AML-193 (cell line): ENCODE measurements at places on chromosomes 6 and 20.

GRCh38 chr6:95431637-95432228 is 145.6 kb upstream of the MANEA start:
- peak; percentile 44 for DNase-seq

- DNase-seq: peak; percentile 23
These were observed 82.2 kb upstream of the PAX1 start for GRCh38 chr20:21623074-21623780.

- DNase-seq: no peak
These were observed 34.9 kb upstream of the REV3L start for GRCh38 chr6:111517965-111518364.

- DNase-seq: no peak
These were observed 41.0 kb downstream of the WDR27 start for GRCh38 chr6:169660751-169661390.

- peak; percentile 74 for DNase-seq
These were observed 57.0 kb upstream of the CD93 start for GRCh38 chr20:23143098-23143497.

- DNase-seq: no peak
These were observed 243.7 kb upstream of the PDE10A start for GRCh38 chr6:165906736-165907135.

DNA sequence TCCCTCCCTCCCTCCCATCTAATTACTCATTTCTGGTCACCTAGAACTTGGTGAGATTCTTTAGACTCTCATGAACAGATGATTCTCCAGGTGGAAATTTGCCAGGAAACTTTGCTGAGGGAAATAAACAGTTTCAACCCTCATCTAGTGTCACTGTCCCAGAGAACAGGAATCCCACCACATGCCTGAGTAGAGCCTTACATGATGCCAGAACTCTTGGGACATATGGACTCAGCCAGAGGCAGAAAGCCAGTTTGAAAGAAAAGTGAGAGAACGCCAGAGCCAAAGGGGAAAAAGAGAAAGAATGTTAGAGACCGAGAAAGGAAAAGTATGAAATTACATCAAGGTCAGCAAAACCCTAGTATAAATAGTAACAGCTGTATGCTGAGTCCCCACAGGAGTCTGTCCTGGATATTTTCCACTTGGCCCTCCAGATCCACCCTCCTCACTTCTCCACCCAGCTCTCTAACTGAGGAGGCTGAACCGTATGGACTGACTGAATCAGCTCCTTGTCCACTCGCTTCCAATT is 127.5 kb upstream of the COL21A1 start:
- DNase-seq: no peak

GRCh38 chr20:14536738-14537137 is 199.3 kb upstream of the FLRT3 start:
- no peak for DNase-seq

DNA sequence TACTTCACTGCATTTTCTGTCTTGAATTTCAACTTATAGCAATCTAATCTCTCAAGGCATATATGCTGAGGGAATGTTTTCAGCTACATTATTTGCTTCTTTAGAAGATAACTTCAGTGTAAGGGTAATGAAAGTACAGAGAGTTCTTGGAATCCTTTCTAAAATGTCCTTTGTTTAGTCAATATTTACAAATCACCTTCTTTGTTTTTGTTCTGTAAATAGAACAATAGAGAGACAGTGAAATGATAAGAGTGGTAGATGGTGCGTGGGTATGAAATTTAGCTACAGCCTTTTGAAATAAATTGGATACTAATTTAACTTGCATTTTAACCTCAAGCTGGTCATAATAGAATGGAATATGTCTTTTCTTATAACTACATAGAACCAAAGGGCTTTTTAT is 171.1 kb upstream of the MARCKS start:
- no peak for DNase-seq

- no peak for DNase-seq
These were observed 97.9 kb downstream of the ZDHHC14 start for GRCh38 chr6:157478926-157479325.

DNA sequence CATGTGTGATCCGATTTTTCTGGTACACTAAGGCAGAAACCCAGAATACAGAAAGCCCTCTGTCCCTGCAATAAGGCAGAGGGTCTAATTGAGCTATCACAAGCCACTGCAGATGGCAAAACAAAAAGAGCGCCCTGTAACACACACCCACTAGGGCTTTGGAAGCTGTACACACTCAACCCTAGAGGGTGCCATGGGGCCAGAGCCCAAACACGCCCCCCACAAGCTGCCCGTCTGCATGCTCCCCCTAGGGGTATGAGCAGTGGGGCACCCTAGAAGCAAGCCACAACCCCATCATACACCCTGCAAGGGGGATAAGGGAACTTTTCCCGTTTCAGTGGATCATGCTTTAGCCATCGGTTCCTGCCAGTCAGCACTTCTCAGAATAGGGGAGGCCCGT is 62.2 kb upstream of the PDE10A start:
- DNase-seq: no peak

GRCh38 chr6:37971711-37972390 is 152.3 kb downstream of the ZFAND3 start:
- no peak for DNase-seq

GRCh38 chr20:32544260-32544722 is 40.8 kb downstream of the NOL4L start:
- DNase-seq: no peak

GRCh38 chr6:134534708-134535149 is 216.8 kb upstream of the SGK1 start:
- DNase-seq: no peak

GRCh38 chr20:57773059-57773815 is 63.4 kb upstream of the PMEPA1 start:
- DNase-seq: no peak

DNA sequence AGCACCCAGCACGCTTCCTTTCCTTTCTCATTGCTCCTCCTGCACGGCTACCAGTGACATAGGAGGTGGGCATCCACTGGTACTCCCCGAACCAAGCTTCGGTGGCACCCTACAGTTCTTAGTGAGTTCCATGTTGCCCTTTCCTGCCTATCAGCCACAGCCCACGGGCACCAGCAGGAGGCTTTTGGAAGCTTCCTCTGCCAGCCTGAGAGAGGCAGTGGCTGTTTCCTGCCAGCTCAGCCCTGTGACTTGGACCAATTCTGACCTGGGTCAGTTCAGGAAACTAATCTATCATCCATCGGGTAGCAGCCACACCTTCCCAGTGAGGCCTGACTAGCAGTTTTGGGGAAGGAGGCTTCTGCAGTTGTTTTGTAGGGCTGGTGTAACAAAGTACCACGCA is 176.4 kb upstream of the UST start:
- DNase-seq: no peak

GRCh38 chr6:158421381-158421780 is 109.1 kb downstream of the TULP4 start:
- no peak for DNase-seq

DNA sequence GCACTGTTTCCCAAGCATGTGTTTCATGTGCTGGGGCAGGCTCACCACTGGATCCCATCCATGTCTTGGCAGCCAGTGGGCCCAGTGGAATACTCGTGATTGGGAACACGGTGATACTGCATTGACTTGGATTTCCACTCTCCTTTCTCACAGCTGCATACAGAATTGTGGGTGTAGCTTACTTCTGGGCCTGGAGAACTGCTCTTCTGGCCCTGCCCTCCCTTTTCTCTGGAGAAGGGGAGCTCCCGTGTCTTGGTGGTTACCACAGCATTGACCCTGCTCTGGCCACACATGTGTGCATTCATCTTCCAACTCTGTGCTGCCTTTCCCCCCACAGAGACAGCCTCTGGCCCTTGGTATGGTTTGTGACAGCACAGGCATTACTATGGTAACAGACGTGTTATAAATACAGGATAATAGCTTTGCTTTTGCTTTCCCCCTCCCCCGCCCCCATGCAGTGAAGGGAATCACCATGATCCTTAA is 21.6 kb downstream of the SOBP start:
- DNase-seq: no peak

- no peak for DNase-seq
These were observed 93.5 kb downstream of the ERMARD start for GRCh38 chr6:169844946-169845345.

GRCh38 chr20:112396-112795 is 24.9 kb downstream of the DEFB125 start:
- no peak for DNase-seq

GRCh38 chr6:27839626-27840475 is 72.3 kb downstream of the OR2B2 start:
- DNase-seq: peak; percentile 34

DNA sequence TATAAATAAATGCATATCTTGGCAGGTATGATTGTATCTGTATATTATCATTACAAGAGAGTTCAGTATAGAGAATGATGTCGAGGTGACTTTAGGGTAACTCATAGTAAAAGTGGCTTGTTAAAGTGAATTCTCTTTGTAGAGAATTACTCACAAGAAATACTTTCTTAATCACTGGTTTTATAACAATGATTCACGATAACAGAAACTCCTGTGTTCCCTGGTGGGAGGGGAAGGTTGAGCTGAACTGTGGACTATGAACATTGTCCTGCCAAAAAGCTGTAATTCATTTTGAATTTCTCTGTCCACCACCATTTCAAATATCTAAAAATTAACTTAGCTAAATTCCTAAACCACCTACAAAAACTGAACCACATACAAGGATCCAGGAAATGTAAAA is 7.7 kb downstream of the TPMT start:
- no peak for DNase-seq

DNA sequence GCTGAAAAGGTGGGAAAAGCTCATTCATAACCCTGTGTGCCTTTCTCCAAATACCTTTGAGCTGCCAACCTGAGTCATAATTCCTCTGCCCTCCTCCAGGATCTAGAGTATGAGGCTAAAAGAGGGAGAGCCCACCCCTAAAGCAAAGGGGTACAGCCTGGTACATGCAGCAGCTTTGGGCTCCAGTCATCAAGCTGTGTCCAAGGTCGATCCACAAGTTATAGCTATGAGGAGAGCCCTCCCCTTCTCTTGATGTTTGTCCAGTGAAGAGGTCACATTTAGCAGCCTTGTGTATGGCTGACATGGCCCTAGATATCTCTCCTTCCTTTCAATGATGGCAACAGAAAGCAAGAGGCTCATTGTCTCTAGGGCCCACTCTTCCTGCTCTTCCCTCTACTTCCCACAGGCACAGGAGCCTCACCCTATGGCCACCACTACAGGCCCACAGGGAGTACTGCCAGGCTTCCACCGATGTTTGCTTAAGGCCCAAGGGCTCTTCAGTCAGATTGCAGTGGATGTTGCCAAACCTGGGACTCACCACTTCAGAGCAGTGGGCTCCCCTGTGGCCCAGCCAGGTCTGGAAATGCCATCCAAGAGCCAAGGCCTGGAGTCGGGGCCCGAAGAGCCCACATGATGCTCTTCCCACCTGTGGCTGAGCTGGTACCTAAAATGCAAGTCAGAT is 176.8 kb downstream of the CD83 start:
- DNase-seq: no peak

DNA sequence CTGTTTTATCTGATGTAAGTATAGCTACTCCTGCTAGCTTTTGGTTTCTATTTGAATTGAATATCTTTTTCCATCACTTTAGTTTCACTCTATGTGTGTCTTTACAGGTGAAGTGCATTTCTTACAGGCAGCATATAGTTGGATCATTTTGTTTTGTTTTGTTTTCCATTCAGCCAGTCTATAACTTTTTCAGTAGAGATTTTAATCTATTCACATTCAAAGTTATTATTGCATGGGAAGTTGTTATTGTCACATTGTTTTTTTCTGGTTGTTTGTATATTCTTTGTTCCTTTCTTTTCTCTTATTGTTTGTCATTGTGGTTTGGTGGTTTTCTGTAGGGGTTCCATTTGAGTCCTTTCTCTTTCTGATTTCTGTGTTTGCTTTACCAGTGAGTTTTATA is 151.2 kb downstream of the PDE10A start:
- DNase-seq: no peak

DNA sequence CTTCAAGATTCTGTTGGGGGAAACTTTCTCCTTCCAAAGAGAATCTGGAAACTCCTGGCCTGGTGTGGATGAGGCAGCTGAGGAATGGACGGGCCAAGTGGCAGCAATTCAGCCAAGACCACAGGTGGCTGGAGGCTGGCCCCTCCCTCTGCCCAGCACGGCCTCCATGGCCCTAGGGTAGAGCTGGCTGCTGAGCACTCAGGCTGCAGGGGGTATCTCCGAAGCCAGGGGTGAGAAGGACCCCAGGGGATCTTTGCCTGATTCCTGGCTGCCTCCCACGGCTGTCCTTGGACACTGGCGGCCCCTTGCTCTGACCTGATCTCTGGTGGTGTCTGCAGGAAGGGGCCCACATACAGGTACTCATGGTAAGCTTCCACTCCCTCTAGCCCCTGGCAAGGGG is 39.0 kb downstream of the GRM4 start:
- DNase-seq: no peak

- no peak for DNase-seq
These were observed 315 bp upstream of the PDE10A start for GRCh38 chr6:165663377-165663735.

DNA sequence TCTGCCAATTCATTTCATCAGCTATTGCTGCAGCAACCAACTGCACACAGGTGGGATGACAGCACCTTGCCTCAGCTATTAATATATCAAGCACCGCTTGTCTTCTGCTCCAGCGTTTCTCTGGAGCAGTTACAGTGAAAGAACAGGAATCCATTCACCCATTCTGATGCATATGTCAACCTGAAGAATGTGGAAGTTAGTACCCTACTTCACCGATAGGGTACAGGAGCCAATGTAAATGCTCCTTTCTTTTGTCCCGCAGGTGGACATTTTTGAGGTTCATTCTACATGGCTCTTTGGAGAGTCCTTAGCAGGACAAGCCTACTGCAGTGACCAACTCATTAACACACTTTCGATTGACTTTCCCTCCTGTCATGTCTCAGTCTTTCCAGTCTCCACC is 139.9 kb upstream of the PRND start:
- DNase-seq: no peak

GRCh38 chr6:139483079-139483478 is 108.6 kb upstream of the CITED2 start:
- DNase-seq: no peak

GRCh38 chr20:18727032-18727508 is 86.5 kb upstream of the SCP2D1 start:
- DNase-seq: no peak

DNA sequence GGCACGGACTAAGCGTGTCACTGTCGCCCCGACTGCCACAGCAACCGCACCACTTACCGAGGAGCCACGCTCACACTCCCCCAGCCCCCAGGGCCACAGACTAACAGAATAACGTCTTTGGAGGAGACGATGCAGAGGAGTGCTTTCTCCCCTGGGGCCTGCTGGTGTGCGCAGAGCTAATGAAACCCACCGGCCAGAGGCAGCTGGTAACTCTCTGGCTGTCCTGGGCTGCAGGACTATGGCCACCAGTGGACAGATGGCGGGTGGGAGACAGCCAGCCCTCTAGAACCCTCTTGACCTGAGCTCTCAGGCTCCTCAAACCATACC is 228.0 kb downstream of the DLL1 start:
- DNase-seq: no peak

- peak; percentile 44 for DNase-seq
These were observed 83.8 kb downstream of the FNDC1 start for GRCh38 chr6:159252955-159253508.

- peak; percentile 19 for DNase-seq
These were observed 37.0 kb downstream of the BCKDHB start for GRCh38 chr6:80143419-80143937.
